HTR-8/SVneo (cell line): ENCODE measurements at places on chromosomes 6 and 20.

- DNase-seq = peak; percentile 100
These were observed 62.6 kb upstream of the PMEPA1 start for GRCh38 chr20:57772349-57772964.

- DNase-seq = peak; percentile 8
These were observed 378.8 kb downstream of the QKI start for GRCh38 chr6:163793011-163793983.

GRCh38 chr6:1386038-1386709, 3.2 kb upstream of the FOXF2 start:
- DNase-seq = no peak

DNA sequence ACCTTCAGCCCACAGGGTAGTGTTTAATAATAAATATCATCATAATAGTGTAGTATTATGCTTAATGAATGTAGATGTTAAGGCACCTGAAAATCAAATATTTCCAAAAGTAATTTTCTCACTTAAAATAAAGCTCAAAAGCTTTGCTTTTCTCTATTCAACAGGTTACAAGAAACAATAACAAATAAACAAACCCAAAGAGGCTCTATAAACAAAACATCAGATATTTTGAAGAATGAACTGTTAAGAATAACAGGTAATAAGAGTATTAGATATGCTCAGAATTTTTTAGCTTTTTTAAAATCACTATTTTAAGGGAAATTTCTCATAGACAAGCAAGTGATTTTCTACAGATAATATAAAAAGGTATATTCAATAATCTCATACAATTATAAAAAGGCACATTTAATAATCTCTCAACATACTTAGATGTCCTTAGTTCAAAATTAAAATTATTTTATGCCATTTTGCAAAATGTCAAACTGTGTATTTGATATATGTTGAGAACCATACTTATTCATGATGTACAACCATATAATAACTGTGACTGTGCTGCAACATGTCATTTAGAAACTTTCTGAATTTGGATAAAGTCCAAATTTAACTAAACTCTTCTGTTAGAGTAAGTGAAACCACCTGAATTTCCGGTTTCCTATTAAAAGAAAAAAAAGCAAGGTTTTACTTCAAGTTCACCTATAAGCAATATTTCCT, 35.8 kb downstream of the PHIP start:
- no peak for DNase-seq

DNA sequence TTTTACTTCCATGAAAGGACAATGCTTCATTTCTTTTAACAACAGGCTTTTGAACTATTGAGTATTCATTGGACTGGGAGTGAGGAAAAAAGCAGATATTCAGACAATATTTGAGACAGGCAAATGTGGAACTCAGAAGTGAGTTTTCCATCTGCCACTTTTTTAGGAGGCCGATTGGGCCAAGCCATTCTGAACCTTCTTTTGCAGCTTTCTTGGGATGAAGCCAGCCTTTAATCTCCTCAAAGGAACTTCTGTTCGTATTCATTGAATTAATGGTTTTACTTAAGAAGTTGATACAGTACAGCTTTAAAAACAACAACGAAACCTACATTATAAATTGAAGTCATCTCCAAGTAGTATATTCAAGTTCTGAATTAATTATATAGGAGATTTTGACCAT, 187.1 kb upstream of the RNF217 start:
- DNase-seq = no peak

GRCh38 chr6:126672649-126673048, 332.7 kb downstream of the CENPW start:
- DNase-seq = no peak

DNA sequence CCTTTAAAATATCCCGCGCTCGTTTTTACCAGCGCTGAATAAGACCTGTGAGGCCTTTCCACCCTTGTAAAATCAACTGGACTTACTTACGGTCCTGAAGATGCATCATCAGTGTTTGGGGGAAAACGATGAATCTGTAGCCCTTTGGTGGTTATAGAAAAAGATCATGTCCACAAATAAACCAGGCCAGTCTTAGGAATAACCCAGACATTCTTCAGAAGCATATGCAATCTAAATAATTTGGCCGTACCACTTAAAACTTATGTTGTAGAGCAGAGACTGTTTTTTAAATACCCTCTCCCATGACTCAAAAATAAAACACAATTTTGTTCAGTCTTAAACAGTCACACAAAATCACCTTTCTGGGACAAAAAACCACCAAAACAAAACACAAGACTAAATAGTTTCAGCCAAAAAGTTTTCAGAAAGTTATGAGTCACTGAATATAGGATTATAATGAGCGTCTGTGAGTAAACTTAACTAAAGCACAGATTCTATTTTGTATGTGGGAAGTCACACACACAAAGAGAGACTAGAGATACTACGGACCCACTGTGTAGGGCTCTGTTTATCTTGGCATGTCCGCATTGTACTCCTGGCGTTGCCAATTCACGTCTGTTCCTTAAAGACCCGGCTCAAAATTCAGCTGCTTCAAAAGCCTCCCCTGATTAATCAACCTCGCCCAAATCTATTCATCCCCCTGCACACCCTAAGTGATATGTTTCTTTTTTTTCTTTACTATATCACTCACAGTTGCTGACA, 26.5 kb upstream of the SMOC2 start:
- DNase-seq = no peak
